Uterus (tissue), 4 donors: ENCODE measurements at places on chromosomes 1 and 21.

DNA sequence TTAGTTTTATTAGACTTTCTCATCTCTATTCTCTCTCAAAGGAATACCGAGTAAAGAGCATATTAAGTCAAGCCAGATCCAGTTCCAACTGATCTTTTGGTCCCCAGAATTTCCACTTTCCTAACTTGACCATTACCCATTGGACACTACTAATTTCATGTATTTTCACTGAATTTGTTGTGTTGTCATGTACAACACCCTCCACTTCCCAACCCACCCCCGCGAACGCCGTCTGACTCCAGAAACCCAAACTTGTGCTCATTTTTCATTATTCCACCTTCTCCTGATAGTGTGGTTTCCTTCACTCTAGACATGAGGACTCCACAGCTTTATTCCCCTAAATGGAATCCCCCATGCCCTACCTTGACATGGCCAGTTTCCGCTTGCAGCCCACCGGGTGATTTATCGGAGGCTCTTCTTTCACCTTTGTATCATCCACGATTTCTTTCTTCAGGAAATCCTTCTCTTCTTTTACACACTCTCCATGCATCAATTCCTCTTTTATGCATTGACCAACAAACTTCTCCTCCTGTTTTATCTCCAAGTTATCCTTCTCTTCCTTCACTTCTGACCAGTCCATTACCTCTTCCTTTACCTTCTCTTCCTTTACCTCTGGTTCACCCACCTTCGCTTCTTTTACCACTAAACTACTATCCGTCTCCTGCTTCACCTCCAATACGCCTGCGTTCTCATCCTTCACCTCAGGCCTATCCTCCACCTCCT is 805 bp downstream of the ZNHIT6 start:
- no peak for DNase-seq

- no peak for DNase-seq
Measured at GRCh38 chr1:194268839-194269238, 1082.4 kb upstream of the B3GALT2 start.

DNA sequence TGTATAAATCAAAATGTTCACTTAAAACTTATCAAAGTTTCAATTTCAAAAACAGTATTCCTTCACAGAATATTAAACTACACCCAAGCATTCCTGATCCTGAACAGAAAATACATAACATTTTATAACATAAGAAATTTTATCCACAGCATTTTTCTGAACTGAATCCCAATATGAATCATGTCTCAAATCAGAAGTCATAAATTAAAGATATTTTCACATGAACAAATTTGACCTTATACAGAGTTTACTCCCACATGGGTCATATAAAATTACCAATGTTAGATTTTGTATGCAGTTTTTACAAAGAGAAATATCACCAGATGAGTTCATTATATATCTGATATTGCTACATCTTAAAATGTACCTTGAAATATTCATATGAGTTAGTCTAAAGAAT is 48.6 kb upstream of the ASPM start:
- no peak for DNase-seq

GRCh38 chr1:35915693-35916092 is 15.2 kb upstream of the AGO3 start:
- DNase-seq, result no peak

- no peak for DNase-seq
Measured at GRCh38 chr1:29983321-29983720, 740.1 kb downstream of the MATN1 start.

GRCh38 chr21:45094412-45094811 is 20.0 kb downstream of the ADARB1 start:
- no peak for DNase-seq

DNA sequence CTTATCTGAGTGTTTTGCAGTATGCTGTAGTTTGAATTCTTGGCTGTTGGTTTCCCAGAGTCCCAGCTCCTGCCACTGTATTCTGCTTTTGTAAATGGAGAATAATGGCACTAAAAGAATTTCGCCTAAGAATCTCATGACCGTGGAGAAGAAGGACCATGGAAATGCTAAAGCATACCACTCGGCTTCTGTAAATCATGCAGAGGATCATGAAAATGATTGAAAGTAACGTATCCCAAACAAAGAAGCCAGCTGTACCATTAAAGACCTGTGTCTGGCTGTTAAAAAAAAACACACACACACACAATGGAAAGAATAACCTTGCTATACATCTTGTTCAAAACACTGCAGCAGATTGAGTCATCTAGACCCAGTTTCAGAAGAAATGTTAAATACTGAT is 287.9 kb downstream of the ZNF326 start:
- DNase-seq, result no peak

DNA sequence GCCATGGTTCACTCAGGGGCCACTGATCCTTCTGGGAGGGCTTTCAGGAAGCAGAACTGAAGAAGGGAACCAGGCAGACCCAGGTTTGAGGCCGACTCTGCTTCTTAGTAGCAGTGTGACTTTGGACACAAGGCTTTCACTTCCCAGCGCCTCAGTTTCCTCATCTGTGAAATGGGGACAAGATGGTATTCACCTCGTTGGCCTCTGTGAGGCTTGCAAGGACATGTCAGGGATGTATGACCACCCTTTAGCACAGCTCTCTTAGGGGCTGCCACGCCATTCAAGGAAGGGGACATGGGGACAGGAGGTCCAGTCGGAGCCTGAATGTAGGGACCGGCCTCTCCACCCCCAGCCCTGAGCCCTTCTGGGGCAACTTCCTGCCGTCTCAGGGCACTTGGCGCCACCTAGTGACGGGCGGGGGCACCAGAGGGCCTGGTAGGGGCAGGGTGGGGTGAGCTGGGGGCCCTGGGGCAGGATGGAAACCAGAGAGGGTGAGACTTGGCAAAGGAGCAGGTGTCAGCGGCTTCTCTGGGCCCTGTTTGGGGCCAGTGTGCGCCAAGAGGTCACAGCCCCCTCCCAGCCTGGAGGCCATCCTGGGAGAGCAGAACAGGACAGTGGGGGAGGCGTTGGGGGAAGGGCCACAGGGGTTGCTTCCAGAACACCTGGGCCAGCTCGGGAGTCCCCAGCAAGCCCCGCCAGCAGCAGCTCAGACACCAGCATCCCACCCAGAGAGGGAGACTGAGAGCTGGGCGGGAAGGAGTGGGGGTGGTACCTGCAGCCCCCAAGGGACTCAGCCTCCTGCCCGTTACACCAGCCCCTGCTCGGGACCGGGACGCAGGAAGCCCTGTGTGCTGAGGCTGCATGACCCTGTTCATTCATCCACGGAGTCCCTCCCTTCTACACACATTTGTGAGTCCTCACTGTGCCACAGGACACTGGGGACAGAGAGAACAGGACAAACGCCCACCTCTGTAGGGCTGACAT is 102.5 kb upstream of the TARDBP start:
- DNase-seq, result no peak

- no peak for DNase-seq
Measured at GRCh38 chr1:20584890-20585289, 4.0 kb upstream of the CDA start.

- no peak for DNase-seq
Measured at GRCh38 chr1:98021126-98021525, 100.3 kb upstream of the DPYD start.

DNA sequence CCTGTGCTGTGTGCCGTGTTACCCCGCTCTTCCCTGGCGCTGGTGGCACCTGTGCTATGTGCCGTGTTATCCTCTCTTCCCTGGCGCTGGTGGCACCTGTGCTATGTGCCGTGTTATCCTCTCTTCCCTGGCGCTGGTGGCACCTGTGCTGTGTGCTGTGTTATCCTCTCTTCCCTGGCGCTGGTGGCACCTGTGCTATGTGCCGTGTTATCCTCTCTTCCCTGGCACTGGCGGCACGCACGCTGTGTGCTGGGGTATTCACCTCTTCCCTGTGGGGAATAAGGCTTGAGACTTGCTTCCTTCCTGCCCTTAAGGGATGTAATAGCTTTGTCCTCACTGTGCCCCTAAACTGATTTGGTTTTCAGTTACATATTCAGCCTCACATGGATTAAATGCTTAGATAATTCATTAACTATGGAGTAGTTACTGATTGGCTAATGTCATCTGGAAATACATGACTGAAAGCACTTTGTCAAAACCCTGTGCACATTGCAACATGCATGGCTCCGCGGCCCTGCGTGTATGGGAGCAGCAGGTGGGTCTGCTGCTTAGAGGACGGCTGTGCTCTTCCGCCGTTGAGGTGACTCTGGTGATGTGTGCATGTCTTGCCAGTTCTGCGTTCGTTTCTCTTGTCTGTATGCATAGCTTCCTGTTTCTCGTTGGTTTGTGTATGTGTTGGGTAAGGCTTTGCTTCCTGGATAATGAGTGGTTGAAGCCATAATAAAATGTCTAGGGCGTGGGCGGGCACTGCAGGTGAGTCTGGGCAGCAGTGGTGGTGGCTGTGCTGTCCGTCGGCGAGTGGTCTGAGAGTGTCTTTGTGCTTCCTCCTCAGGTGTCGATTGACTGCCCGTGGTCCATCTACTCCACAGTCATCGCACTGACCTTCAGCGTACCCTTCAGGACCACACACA is 17.9 kb upstream of the PWP2 start:
- no peak for DNase-seq

- no peak for DNase-seq
Measured at GRCh38 chr1:230212405-230212936, 145.4 kb downstream of the GALNT2 start.

GRCh38 chr21:44729336-44730027 is 18.1 kb upstream of the TSPEAR start:
- DNase-seq, result no peak

DNA sequence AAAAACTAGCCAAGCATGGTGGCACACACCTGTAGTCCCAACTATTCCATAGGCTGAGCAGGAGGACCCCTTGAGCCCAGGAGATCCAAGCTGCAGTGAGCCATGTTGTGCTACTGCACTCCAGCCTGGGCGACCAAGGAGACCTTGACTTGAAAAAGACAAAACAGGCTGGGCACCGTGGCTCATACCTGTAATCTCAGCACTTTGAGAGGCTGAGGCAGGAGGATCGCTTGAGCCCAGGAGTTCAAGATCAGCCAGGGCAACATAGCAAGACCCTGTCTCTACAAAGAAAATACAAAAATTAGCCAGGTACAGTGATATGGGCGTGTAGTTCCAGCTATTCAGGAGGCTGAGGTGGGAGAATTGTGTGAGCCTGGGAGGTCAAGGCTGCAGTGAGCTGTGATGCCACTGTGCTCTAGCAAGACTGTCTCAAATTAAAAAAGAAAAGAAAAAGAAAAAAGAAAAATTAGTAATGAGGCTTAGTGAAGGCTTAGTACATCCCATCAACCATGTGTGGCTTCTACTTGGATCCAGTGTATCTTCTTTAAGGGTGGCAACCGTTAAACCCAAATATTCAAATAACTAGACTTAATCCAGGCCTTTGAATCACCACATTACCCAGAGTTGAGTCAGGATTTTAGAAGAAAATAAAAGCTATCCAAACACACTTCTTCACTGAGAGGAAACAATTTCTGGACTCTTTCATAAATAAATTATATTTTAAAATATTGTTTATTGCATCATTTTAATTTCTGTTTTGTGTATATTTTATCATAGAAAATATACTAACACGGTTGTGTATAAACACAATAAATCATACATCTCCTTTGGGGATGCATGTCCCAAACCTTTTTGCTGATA is 74.3 kb upstream of the RAB4A start:
- no peak for DNase-seq

DNA sequence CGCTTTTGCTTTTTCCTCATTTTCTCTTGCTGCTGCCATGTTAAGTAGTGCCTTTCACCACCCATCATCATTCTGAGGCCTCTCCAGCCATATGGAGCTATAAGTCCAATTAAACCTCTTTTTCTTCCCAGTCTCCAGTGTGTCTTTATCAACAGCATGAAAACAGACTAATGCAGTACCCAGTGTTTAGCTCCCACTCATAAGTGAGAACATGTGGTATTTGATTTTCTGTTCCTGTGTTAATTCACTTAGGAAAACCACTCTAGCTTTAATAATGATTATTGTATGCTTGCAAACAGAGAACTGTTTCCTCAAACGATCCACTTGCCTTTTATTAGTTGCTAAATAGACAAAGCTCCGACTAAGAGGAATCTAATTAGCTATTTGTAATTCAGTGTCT is 43.3 kb downstream of the IL23R start:
- no peak for DNase-seq

DNA sequence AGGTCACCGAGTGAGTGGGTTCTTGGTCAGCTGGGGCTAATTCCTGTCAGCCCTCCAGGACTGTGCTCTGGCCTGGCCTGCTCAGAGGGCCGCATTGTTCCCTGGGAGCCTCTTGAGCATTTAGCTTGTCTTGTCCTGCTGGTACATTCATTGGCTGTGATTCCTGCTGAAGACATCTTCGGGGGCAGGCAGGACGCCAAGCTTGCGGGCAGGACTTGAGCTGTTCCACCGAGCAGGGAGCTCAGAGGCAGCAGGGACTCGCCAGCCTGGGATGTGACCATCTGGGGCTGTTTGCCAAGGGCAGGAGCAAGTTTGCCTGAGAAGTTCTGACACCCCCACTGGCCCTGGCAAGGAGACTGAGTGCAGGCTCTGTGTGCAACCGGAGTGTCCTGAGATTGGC is 7.0 kb upstream of the SLC26A9 start:
- DNase-seq, result no peak

DNA sequence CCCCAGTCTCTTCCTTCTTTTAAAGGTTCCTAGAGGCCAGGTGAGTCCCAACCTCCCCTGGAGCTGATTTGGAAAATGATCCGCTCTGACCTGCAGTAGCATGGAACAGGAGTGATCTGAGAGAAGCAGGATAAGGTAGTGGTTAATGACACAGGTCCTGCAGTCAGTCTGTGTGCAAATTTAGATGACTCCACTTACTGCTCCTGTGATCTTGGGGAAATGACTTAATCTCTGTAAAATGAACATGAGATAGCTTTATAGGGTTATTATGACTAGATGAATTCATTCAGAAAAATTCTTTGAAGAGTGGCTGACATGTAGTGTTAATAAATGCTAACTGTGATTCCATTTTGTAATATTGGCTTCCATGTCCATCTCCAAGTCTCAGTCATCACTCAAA is 374.9 kb upstream of the CAMK1G start:
- no peak for DNase-seq

- no peak for DNase-seq
Measured at GRCh38 chr1:78143152-78143551, 97.4 kb downstream of the GIPC2 start.

- DNase-seq, result no peak
Measured at GRCh38 chr1:167262836-167263235, 42.1 kb downstream of the POU2F1 start.

DNA sequence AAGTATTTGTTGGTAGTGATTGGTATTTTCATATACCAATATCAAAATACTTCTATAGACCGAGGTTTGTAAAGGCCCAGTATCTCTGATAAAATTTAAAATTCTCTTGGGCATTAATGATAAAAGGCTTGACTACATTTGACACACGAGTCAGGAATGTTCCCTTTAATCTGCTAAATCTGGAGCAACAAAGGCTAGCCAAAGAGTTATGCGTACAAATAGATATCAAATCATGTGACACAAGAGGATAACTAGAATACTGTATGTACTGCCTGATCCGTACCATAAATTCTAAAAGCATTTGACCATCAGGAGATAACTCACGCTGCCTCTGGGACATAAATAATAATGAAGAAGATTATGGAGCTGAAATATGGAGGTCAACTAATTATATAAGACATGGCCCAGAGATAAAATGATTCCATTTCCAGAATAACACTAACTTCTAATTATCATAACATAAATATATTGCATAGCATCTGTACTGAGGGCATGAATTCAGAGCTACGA is 64.2 kb upstream of the SH3GLB1 start:
- DNase-seq, result no peak

GRCh38 chr1:69122373-69122772 is 445.3 kb upstream of the LRRC7 start:
- no peak for DNase-seq

- DNase-seq, result no peak
Measured at GRCh38 chr1:82161700-82162141, 361.0 kb downstream of the ADGRL2 start.

- peak; percentile 37 for DNase-seq
Measured at GRCh38 chr21:34807881-34808568, 139.2 kb downstream of the CLIC6 start.
